ENCODE measurements at places on chromosomes 3 and 15. TPM values are rescaled to one million over a fixed set of nuclear protein-coding genes. Genes with fewer than 3 reads are reported as not detected.

AP3B2 gene
- 0.08 TPM for total RNA-seq

GABRR3 gene
- not detected for total RNA-seq

FRMD4B gene
- 8.2 TPM for total RNA-seq

GPR149 gene
- not detected for total RNA-seq

SV2B gene
- total RNA-seq, result 0.02 TPM

CHRFAM7A gene
- not detected for total RNA-seq

HTR3E gene
- not detected for total RNA-seq

RTP3 gene
- not detected for total RNA-seq

NR2F2 gene
- total RNA-seq, result not detected

DCLK3 gene
- not detected for total RNA-seq

ZNF860 gene
- total RNA-seq, result not detected

TMF1 gene
- total RNA-seq, result 43.0 TPM

CASR gene
- 0.06 TPM for total RNA-seq

PLA2G4D gene
- not detected for total RNA-seq

MYH15 gene
- total RNA-seq, result 0.15 TPM

IL12A gene
- total RNA-seq, result 0.17 TPM

FANCD2OS gene
- not detected for total RNA-seq

CRTC3 gene
- 90.7 TPM for total RNA-seq

AADACL2 gene
- total RNA-seq, result not detected

CIAO2A gene
- 77.7 TPM for total RNA-seq

CCR9 gene
- 0.15 TPM for total RNA-seq

PCSK6 gene
- 0.74 TPM for total RNA-seq

RASGRF1 gene
- not detected for total RNA-seq

CLDN16 gene
- not detected for total RNA-seq
